Epithelial cell of prostate (primary cell): ENCODE measurements at places on chromosomes 2 and 18.

DNA sequence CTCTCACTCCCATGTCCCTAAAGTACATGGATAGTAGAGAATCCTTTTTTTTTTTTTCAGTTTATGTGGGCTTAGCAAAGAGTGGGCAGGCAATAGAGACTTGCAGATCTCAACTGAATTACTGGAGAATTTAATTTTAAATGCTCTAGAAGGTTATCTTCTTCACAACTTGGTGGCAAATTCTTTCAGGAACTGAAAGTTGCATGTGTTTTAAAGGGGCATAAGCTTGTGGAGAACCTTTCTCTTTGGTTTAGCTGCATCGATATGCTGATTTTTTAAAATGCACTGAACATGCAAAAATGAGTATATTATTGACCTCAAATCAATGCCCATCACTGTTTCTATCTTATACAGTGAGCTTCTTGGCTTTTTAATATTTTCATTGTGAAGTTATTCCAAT is 24.9 kb upstream of the GALNT3 start:
- DNase-seq: no peak

DNA sequence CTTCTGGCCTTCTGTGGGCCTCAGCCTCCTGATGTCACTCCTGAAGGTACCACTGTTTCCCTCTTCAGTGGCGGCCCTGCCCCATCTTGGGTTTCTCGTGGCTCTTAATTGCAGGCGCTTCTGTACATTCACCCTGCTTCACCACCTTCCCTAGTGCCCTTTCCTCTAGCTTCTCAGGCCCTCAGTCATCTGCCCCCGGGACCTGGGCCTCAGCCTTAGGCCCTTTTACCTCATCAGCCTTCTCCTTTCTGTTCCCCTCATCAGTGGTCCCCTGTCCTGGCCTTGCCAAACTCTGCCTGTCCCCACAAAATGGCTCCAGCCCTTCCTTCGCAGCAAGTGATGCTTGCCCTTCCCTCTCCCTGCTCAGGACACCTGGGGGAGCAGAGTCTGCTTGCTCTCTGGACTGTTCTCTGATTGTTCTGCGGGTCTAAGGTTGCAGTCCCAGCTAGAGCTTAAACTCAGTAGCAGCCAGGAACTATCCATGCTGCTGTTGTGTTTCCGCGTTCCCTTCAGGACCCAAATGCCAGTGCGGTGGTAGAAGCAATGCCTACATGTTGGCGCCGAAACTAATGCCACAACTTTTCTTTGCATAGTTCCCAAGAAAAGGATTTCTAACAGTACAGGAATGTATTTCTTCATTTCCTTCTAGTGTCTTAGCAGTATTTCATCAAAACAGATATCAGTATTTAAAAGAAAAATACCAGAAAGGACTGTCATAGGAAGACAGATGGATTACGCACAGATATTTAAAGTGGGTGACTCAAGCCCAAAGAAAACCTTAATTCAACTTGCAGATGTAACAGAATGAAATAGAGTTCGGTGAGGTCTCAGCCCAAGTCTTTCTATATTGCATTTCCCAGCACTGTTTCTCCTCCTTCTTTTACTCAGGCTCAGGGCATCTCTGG is 7.5 kb downstream of the ASB1 start:
- DNase-seq: peak; percentile 43

GRCh38 chr2:188986839-188987238 is 12.7 kb downstream of the COL3A1 start:
- no peak for DNase-seq

DNA sequence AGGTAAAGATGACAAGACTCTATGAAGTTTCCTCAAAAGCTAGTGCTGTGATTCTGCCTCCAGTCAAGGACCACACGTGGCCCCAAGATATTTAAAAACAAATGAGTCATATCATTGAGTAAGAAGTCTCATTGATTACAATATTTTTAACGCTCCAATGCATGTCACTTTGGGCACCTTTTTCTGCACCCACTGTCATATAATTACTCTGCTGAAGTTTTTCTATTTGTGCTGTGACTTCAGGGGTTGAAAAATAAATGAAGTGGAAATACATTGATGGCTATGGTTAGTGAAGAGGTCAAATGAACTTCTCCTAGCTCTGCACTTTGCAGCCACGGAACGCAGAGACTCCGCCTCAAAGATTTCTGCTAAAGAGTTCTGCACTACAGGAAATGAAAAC is 344.3 kb upstream of the KYNU start:
- no peak for DNase-seq

GRCh38 chr2:8837795-8838140 is 355 bp upstream of the KIDINS220 start:
- no peak for DNase-seq

GRCh38 chr18:54792079-54792478 is 36.2 kb upstream of the RAB27B start:
- no peak for DNase-seq

DNA sequence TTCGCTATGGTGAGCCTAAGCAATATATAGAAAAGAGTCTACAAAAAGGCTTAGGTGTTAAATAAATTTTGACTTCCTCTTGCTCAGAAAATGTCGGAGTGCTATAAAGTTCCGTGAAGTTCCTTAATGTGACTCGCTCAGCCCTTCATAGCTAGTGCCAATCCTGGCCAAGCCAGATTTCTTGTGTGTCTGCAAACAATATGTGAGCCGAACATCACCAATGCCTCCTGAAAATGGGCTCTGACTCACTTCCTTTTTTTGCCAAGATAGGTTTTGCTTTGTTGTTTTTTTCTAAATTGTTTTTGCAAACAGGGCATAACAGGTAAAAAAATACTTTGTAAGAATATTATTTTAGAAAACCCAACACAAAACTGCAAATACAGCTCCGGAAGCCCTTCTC is 26.1 kb downstream of the CDC42EP3 start:
- no peak for DNase-seq

DNA sequence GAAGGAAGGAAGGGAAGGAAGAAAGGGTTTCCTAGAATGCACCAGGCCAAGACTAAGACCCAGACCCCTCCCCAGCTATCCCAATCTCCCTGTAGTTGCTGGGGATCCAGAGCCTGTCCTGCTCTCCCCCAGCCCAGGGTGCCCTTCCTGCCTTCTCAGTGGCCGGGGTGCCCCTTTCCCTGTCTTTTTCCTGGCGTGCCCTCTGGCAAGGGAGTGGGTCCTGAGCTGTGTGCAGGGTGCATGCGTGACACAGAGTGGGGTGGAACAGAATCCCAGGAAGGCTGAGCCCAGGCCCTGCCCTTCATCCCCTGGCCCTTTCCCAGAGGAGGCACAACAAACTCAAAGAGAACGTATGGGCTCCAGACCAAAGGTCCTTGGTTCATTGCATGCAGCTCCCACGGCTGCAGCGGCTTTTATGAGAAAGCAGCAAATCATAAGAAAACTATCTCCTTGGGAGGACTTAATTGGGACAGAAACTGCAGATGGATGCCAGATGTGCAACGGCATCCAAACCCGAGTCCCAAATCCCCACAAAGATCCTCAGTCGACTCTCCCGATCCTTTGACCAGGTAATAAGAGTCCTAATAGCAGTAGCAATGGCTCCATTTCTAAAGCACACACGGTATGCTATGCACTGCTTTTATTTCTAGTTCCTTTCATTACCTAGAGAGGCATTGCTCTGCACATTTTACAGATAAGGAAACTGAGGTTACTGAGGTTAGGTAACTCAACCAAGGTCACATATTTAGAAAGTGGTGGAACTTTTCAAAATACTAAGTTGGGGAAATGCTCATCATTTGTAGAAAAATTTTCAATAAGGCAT is 12.7 kb upstream of the ARID5A start:
- no peak for DNase-seq

- DNase-seq: no peak
These were observed 125.9 kb upstream of the CXCR4 start for GRCh38 chr2:136243638-136244535.

- DNase-seq: no peak
These were observed 133.0 kb upstream of the MYT1L start for GRCh38 chr2:2464094-2464493.

GRCh38 chr18:63844254-63844653 is 43.3 kb upstream of the SERPINB2 start:
- no peak for DNase-seq

DNA sequence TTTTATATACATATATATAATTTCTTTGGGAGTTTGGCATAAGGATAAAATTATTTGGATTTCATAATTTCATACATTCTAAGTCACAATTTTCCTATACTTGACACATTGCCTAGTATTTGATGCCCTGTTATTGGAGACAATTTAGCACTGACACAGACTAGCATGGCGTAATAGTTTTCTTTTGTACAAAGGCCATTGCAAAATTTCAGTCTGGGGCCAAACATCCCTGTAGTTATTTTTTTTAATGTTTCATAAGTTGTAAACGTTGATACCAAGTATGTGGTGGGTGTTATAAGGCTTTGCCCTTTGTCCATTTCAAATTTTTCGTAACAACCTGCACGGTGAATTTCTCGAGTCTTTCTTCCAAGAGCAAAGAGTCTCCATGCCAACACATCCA is 95.7 kb upstream of the NRP2 start:
- DNase-seq: no peak

GRCh38 chr2:203453858-203454451 is 81.1 kb downstream of the RAPH1 start:
- DNase-seq: no peak

DNA sequence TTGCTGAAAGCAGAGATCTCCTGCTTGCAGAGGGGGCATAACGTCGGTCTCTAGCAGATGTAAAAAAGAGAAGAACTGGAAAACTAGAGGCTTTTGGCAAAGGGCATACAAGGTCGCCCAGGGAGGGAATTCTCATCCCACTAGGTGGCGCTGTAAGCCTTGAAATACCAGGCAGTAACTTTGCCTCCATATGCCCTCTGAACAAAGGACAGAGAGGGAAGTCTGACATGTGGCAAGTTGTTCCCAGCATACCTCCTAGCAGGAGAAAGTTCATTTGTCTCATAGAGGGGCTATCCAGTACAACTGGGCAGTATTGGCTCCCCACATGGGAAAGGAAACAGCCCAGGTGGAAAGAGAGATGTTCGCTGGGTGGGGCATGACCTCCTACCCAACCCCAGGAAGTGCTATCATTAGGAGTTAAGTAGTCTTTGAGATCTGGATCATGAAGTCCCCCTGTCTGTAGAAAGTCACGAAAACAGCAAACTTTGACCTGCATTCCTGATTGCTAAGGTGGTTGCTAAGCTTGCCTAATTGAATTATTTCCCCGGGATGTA is 39.9 kb downstream of the STK17B start:
- no peak for DNase-seq

- DNase-seq: no peak
These were observed 85.0 kb downstream of the LIPG start for GRCh38 chr18:49646873-49647272.

- DNase-seq: no peak
These were observed 368.1 kb downstream of the ZEB2 start for GRCh38 chr2:144151851-144152250.

- no peak for DNase-seq
These were observed 633.1 kb downstream of the ARHGAP15 start for GRCh38 chr2:143762176-143762928.

GRCh38 chr2:133955169-133955568 is 298.7 kb upstream of the MGAT5 start:
- DNase-seq: no peak

DNA sequence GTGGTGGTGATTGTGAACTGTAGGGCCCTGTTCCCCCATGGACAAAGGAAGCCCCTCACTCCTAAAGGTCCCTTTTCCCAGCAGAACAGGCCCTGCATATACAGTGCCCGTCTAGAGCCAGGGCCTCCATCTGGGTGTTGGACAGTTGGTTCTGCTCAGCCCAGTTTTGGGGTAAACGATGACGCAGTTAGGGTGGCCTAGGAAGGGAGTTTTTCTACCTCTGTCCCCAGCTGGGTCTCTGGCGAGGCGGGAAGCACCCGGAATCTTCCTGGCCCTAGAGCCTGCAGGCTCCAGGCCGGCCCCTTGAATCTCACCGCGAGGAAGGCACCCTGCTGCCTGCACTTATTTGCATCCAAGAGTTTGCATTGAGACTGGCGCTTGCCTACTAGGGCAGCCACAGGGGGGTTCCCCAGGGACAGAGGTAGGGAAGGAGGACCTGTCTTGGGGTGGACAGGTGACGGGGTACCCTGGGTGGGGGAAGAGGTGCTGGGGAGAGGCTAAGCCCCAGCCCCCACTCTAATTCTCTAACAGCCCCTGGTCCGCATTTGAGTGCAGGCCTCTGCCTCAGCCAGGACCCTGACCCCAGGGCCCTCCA is 529 bp upstream of the MTA3 start:
- no peak for DNase-seq

- DNase-seq: no peak
These were observed at the start of gene AKAIN1 for GRCh38 chr18:5197032-5197434. AKAIN1 (minus strand) TSS chr18:5197257; CDS start chr18:5197053, 204 bp downstream.

GRCh38 chr2:227479865-227480475 is 8.0 kb downstream of the AGFG1 start:
- DNase-seq: no peak
